ENCODE measurements at places on chromosomes 5 and 9. TPM values are rescaled to one million over a fixed set of nuclear protein-coding genes. Genes with fewer than 3 reads are reported as not detected.

Gene PCDHB9
- total RNA-seq, result not detected

Gene ISCA1
- 46.5 TPM for total RNA-seq

Gene FAM174A
- 15.9 TPM for total RNA-seq

Gene SET
- total RNA-seq, result 421 TPM

Gene UBLCP1
- 38.3 TPM for total RNA-seq

Gene GNA14
- total RNA-seq, result not detected

Gene TMEM215
- total RNA-seq, result 0.03 TPM

Gene PDE8B
- 1.7 TPM for total RNA-seq

Gene INSL4
- total RNA-seq, result 16.7 TPM

Gene CCDC171
- 0.26 TPM for total RNA-seq

Gene SLC34A1
- not detected for total RNA-seq

Gene C7
- total RNA-seq, result not detected

Gene GADD45G
- total RNA-seq, result 0.42 TPM

Gene ASTN2
- total RNA-seq, result 4.4 TPM

Gene FOXD4L6
- 0.06 TPM for total RNA-seq

Gene DDX4
- not detected for total RNA-seq

Gene THG1L
- 31.2 TPM for total RNA-seq

Gene CCNB1
- 287 TPM for total RNA-seq

Gene DELE1
- 53.8 TPM for total RNA-seq

Gene ANKRD31
- total RNA-seq, result 0.08 TPM

Gene CIZ1
- 80.4 TPM for total RNA-seq

Gene PCDHB14
- total RNA-seq, result 0.07 TPM

Gene LECT2
- total RNA-seq, result not detected

Gene MVB12B
- 5.8 TPM for total RNA-seq

Gene SPATA9
- total RNA-seq, result not detected

Gene KIAA1958
- total RNA-seq, result 2.1 TPM

Gene SLC36A3
- total RNA-seq, result not detected

Gene RANBP3L
- not detected for total RNA-seq

Gene SMC5
- 15.5 TPM for total RNA-seq

Gene DOCK2
- total RNA-seq, result 3.1 TPM

Gene LHX3
- total RNA-seq, result 0.13 TPM

Gene TMEM252
- total RNA-seq, result not detected

Gene PHAX
- 56.6 TPM for total RNA-seq

Gene FAM200C
- total RNA-seq, result 1.5 TPM

Gene SLC25A51
- total RNA-seq, result 20.2 TPM

Gene TRIM14
- total RNA-seq, result 13.8 TPM

Gene BTNL8
- total RNA-seq, result not detected

Gene PCSK5
- total RNA-seq, result 1.4 TPM

Gene IFNE
- 1.7 TPM for total RNA-seq

Gene ESM1
- total RNA-seq, result not detected

Gene TSLP
- total RNA-seq, result not detected

Gene SHC3
- total RNA-seq, result 0.32 TPM

Gene CNTFR
- 0.24 TPM for total RNA-seq

Gene PAEP
- total RNA-seq, result 0.41 TPM

Gene AP3B1
- total RNA-seq, result 33.4 TPM
